ENCODE measurements at places on chromosomes 1 and 21.

- no peak for DNase-seq
These were observed 36.1 kb downstream of the SLC45A1 start for GRCh38 chr1:8354038-8354437.

- no peak for DNase-seq
These were observed 5.4 kb downstream of the EIF2D start for GRCh38 chr1:206606867-206607266.

- DNase-seq, result no peak
These were observed 379.3 kb downstream of the HHIPL2 start for GRCh38 chr1:222168621-222169020.

DNA sequence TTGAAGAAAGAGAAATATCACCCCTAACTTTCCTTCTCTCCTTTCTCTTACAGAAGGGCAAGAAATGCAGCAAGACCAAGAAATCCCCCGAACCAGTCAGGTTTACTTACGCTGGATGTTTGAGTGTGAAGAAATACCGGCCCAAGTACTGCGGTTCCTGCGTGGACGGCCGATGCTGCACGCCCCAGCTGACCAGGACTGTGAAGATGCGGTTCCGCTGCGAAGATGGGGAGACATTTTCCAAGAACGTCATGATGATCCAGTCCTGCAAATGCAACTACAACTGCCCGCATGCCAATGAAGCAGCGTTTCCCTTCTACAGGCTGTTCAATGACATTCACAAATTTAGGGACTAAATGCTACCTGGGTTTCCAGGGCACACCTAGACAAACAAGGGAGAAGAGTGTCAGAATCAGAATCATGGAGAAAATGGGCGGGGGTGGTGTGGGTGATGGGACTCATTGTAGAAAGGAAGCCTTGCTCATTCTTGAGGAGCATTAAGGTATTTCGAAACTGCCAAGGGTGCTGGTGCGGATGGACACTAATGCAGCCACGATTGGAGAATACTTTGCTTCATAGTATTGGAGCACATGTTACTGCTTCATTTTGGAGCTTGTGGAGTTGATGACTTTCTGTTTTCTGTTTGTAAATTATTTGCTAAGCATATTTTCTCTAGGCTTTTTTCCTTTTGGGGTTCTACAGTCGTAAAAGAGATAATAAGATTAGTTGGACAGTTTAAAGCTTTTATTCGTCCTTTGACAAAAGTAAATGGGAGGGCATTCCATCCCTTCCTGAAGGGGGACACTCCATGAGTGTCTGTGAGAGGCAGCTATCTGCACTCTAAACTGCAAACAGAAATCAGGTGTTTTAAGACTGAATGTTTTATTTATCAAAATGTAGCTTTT is 2.4 kb downstream of the CCN1 start:
- DNase-seq, result no peak

Data from GM18507 (cell line).